ENCODE measurements at places on chromosomes 1 and 21.

- DNase-seq = no peak
These were observed 3.7 kb upstream of the GJA9 start for GRCh38 chr1:38885092-38885491.

- DNase-seq = no peak
These were observed 33.0 kb upstream of the LRRC38 start for GRCh38 chr1:13546791-13547190.

GRCh38 chr1:9294910-9295636 lies 2.4 kb downstream of the SPSB1 start:
- DNase-seq = no peak

DNA sequence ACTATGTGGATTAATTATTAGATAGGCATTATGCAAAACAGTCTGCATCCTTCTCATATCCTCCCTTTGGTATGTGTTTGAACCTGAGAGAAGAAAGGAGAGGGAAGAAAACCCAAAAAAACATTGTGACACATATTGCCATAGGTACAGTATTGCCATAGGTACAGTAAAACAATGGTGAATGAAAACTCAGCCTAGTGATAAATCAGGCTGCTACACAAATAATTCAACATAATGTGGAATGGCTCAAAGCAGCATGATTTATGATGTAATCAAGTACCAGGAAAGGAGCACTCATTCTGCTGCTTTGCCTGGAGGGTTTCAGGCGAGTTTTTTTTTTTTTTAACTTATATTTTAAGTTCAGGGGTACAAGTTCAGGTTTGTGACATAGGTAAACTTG lies 213.9 kb upstream of the LYPLAL1 start:
- DNase-seq = no peak

DNA sequence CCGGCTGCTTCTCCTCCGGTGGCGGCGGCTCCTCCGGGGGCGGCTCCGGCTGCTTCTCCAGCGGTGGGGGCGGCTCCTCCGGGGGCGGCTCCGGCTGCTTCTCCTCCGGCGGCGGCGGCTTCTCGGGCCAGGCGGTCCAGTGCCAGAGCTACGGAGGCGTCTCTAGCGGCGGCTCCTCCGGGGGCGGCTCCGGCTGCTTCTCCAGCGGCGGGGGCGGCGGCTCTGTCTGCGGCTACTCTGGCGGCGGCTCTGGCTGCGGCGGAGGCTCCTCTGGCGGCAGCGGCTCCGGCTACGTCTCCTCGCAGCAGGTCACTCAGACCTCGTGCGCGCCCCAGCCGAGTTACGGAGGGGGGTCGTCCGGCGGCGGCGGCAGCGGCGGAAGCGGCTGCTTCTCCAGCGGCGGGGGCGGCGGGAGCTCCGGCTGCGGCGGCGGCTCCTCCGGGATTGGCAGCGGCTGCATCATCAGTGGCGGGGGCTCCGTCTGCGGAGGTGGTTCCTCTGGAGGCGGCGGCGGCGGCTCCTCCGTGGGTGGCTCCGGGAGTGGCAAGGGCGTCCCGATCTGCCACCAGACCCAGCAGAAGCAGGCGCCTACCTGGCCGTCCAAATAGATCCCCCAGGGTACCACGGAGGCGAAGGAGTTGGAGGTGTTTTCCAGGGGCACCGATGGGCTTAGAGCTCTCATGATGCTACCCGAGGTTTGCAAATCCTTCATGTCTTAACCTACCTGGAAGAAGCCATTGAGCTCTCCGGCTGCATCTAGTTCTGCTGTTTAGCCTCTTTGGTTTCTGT lies 2.0 kb downstream of the LORICRIN start:
- DNase-seq = no peak

DNA sequence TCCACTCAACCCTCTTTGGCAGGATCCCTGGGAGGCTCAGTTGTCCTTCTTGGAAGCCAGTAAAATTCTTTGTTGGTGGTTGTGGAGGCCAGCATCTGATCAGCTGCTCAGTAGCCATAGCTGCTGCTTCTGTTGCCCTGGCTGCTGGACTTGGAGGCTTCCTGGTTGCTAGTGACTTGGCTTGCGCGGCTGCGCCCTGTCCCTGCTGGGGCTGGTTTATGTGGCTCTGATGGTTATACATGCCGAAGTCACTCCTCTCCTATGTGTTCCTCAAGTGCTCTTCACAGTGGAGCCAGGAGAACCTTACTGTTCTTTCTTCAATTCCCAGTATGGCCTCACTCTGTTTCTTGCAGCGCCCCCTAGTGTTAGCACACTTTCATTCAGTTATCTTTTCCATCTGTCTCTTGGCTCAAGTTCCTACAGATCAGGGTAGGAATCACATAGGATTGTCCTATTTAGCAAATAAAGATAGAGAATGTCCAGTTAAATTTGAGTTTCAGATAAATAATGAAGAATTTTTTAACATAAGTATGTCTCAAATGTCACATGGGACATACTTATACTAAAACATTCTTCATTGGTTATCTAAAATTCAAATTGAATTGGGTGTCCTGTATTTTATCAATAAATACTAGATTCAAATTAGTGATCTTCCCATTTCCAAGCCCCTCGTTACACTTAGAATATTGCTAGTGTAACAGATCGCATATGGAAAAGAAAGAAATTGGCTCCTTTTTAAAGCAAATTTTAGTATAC lies 176.5 kb downstream of the TGFB2 start:
- DNase-seq = peak; percentile 19

GRCh38 chr1:216765346-216766300 lies 42.4 kb upstream of the ESRRG start:
- peak; percentile 49 for DNase-seq

Measured in prostate gland (tissue), 2 donors.